Liver (tissue), 10 donors: ENCODE measurements at places on chromosomes 1 and 21. TPM values are rescaled to one million over a fixed set of nuclear protein-coding genes. Genes with fewer than 3 reads are reported as not detected.

The PRMT6 gene
- polyA plus RNA-seq = 8.5 TPM

The AADACL4 gene
- not detected for polyA plus RNA-seq

DNA sequence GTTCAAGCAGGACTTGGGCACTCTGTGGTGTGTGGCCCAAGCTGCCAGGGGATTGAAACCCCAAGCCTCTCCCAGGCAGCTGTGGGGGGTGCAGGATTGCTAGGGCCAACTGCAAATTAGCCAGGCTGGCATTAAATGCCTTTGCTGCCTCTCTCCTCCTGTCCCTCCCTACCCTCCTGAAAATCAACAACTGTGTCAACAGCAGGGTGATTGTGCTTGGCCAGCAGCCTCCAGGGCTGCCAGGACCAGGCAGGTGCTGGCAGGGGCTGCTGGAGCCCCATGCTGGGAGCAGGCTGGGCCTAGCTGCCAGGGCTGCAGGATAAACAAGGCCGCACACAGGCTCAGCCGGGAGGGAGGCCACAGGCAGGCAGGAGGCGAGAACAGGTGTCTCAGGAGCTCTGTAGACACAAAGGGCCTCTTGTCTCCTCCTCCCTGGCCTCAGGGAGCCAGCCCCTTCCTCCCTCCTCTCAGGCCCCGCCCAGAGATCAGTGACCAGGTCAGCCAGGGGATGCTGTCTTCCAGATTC, 11.4 kb downstream of the SOX13 start:
- no peak for DNase-seq

- no peak for DNase-seq
These were observed 774.8 kb upstream of the ADAMTS5 start for GRCh38 chr21:27741736-27742135.

The LRRC42 gene
- polyA plus RNA-seq = 14.8 TPM

The KCNT2 gene
- 6.1 TPM for polyA plus RNA-seq

DNA sequence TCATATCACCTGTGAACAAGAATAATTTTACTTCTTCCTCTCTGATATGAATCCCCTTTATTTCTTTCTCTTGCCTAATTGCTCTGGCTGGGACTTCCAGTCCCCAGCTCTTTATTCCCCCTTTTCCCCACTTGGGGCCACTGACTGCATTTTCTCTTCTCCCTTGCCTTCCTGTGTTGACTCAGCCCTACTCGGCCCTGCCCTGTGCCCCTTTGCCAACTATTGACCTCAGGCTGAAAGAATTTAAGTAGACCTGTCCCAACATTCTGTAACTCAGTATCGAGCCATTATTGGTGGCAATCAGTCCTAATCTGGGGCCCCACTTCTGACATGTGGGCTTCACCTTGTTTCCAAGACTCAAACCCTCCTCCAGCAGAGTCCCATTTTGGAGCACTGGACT, 60.6 kb upstream of the STUM start:
- DNase-seq = no peak

The B3GALT2 gene
- 0.10 TPM for polyA plus RNA-seq

The TNFRSF9 gene
- not detected for polyA plus RNA-seq

- DNase-seq = no peak
These were observed 97.8 kb upstream of the C8B start for GRCh38 chr1:57063406-57064125.
